ENCODE measurements at places on chromosomes 3 and 15. TPM values are rescaled to one million over a fixed set of nuclear protein-coding genes. Genes with fewer than 3 reads are reported as not detected.

- DNase-seq = peak; percentile 98
These were observed 58.1 kb downstream of the CD200 start for GRCh38 chr3:112390783-112391641.

GRCh38 chr3:2568156-2568555 lies 469.5 kb downstream of the CNTN4 start:
- no peak for DNase-seq

- peak; percentile 29 for DNase-seq
These were observed 9.3 kb downstream of the PSTPIP1 start for GRCh38 chr15:77004189-77004588.

- peak; percentile 85 for DNase-seq
These were observed 41.2 kb downstream of the CCDC12 start for GRCh38 chr3:46935168-46935858.

GRCh38 chr15:92569778-92570177 lies 85.8 kb downstream of the FAM174B start:
- DNase-seq = no peak

DNA sequence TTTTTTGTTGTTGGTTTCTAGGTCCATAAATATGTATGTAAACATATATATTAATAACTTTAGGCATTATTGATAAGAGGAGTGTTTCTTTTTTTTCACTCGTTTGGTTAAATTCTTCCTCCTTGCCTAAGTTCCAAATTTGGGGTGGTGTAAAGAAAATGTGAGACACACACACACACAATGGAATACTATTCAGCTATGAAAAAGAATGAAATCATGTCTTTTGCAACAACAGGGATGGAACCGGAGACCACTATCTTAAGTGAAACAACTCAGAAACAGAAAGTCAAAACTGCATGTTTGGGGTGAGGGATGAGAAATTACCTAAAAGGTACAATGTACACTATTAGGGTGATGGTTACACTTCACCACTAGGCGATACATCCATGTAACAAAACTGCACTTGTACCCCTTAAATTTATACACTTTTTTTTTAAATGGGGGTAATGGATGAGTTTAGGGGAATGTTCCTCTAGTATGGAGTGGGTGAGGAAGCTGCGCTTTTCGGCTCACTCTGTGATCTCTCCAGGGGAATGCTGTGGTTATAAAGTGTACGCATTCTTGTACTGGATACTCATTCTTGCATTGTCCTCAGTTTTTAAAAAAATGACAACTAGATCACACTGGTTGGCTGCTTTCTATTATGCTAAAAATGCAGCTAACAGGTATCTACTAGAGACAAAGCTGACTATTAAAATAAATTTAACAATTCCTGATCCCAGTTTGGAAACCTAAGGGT lies 50.8 kb upstream of the PPARG start:
- no peak for DNase-seq

The ITPR1 gene
- 21.8 TPM for polyA plus RNA-seq

DNA sequence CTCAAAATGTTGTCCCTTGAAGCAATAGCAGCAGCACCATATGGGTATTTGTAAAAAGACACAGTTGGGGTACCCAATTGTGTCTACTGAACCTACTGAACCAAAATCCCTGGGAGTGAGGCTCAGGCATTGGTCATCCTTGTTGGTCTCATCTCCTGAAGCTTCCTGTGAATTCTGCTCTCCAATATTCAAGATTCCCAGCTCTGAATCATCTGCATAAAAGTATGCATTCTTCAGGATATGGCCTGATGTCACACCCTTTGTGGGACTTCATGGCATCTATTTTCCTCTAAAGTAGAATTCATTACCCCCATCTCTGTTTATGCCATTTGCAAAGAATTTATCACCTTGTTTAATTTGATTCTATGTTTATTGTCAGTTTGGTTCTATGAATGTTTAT lies 13.3 kb upstream of the PTX3 start:
- DNase-seq = no peak

DNA sequence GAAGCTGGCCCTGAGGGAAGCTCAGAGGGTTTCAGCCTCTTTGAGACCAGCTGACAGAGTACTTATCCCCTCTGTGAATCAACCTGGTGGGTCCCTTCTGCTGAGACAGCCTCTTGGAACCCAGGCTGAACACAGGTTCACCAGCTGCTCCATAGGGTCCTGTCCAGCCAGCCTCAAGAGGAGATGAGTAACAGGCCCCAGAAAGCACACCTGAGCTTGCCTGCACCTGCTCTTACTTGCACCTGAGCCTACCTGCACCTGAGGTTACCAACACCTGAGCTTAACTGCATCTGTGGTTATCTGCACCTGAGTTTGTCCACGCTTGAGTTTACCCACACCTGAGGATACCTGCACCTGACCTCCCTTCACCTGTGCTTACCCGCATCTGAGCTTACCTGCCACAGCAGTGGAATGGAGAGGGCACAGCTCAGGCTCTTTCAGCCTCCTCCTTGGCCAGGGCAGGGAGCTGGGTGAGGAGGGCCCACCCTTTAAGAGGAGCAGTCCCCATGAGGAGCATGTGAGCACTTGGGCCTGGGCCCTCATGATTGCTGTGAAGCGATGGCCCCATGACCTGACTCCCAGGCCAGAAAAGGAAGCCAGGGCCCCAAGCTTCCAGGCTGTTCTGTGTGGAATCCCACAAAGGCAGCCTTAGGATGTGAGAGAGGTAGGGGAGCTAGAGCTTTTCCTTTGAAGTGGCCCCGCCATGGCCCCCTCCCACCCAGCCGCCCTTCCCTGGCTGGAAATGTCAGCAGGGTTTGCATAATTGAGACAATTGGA lies at the start of gene TRPM1:
Gene TRPM1 (minus strand): TSS at position 464 of the 777 bp plus-strand sequence. CDS start 20,370 bp downstream, outside the sequence.
- DNase-seq = no peak

GRCh38 chr3:172980849-172981248 lies 160.2 kb downstream of the SPATA16 start:
- no peak for DNase-seq

GRCh38 chr15:78266229-78266628 lies 1.9 kb downstream of the DNAJA4 start:
- DNase-seq = peak; percentile 16

DNA sequence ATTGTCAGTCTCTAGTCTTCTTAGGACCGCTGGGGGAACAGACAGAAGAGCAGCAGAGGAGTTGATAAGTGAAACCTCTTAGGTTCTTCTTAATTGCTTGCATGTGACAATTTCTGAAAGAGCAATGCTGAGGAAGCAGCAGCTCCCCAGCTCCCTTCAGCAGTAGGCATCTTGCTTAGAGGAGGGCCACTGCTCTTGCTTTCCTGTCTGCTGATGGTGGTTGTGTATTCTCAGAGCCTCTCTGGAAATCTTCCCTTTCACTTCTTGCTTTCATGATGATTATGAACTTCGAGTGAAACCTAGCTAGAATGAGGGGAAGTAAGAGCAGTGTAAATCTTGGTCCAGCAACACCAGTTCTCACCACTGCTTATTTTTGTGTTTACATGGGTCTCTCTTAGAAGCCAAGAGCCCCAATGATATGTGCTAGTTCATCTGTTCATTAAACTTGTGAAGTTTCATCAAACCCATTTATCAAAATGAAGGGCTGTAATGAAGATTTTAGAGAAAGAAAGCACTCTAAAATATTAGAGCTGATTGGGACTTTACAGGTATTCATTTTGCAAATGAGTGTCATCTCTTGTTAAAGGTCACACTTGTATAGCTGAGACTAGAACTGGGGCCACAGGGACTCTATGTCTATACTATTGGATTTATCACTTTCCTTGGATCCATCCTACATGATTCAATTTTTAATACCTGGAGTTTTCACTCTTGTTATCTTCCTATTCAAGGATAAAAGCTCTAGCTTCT lies 246.7 kb downstream of the LPP start:
- no peak for DNase-seq

DNA sequence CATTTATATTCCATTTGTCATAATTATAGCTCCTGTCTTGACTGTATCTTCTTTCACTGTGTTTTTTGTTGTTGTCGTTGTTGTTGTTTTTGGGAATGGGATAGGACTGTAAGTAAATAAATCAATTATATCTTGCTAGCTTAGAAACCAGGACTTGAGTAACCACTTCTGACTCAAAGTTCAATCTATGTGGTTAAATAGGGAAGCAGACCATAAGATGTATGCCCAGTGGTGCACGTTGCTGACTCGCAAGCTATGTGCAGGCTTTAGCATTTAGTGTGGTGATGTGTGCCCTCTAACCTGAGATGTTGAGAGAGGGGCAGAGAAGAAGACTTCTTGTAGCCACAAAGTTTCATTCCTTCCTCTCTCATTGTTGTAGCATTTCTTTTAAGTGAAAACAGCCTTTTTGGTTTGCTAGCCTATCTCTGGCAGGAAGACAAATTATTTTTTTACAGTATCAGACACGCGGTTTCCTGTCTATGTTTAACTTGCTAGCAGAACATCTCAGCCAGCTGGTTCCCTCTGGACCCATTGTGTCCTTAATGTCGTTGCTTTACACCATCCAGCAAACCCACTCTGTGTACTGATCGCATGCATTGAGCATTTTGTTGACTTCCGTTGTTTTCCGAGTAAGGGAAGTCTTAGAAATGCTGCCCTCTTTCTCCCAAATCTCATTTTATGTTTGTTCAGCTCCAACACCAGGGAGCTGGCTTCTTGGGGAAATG lies 52.1 kb downstream of the TGFBR2 start:
- peak; percentile 75 for DNase-seq

GRCh38 chr15:101022876-101023275 lies 103.7 kb downstream of the LRRK1 start:
- DNase-seq = no peak

The TMA7 gene
- polyA plus RNA-seq = 302 TPM

The B3GALNT1 gene
- polyA plus RNA-seq = 9.9 TPM

The GCSAM gene
- 0.55 TPM for polyA plus RNA-seq

DNA sequence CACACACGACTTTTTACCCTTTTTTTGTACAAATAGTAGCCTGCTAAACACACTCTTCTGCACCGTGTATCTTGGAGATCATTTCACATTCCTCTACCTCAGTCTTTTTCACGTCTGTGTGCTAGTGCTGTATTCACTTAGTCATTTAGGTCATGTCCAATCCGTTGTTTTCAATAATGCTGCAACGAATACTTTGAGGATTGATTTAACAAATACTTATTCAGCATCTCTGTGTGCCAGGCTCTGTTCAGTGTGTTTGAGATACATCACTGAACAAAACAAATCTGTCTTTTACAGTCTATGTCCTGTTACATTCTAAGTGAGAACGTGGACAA lies 882 bp downstream of the JMJD7 start:
- no peak for DNase-seq

- DNase-seq = no peak
These were observed 101.8 kb downstream of the ST8SIA2 start for GRCh38 chr15:92495446-92495845.

GRCh38 chr3:16570113-16570512 lies 35.1 kb downstream of the DAZL start:
- DNase-seq = no peak

The ANKUB1 gene
- 1.3 TPM for polyA plus RNA-seq

- peak; percentile 8 for DNase-seq
These were observed 44.9 kb upstream of the TMC3 start for GRCh38 chr15:81418891-81419290.

- peak; percentile 78 for DNase-seq
These were observed 53.4 kb downstream of the SRGAP3 start for GRCh38 chr3:9196020-9196419.

The IGDCC3 gene
- polyA plus RNA-seq = not detected

DNA sequence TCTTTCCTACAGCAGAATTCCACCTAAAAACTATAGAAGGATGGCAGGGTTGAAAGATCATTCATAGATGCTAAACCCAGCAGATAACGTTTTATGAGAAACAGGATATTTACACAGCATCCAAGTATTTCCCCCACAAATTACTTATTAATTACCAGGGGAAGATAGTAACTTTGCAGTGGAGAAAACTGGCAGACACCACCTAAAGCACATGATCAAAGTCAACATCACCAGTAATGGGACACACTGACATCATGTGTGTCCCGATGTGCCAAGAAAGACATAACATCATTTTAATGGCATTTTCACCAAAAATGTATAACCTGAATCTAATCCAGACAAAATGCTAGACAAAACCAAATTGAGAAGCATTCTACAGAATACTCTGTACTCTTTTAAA lies 220.4 kb upstream of the THBS1 start:
- peak; percentile 53 for DNase-seq

- no peak for DNase-seq
These were observed 32.9 kb upstream of the ETV5 start for GRCh38 chr3:186141790-186142189.

DNA sequence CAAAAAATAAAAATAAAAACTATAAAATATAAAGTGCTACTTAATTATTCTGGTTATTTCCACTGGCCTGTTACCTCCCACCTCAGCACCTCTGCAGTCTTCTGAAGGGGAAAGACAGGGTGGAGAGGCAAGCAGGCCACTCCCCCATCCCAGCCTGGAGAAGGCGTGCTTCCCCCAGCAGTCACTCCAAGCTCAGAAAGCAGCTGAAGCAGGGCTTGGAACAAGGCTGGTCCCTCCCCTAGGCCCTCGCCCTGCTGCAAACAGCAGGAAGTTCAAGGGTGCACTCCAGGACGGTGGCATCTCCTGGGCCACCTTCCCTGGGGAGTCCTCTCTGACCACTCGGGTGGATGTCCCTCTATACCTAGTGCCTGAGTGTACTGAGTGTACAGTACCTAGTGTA lies 21.4 kb downstream of the CACNA2D2 start:
- peak; percentile 20 for DNase-seq
